Lung (tissue), 17 donors: ENCODE measurements at places on chromosomes 12 and 14. TPM values are rescaled to one million over a fixed set of nuclear protein-coding genes. Genes with fewer than 3 reads are reported as not detected.

DNA sequence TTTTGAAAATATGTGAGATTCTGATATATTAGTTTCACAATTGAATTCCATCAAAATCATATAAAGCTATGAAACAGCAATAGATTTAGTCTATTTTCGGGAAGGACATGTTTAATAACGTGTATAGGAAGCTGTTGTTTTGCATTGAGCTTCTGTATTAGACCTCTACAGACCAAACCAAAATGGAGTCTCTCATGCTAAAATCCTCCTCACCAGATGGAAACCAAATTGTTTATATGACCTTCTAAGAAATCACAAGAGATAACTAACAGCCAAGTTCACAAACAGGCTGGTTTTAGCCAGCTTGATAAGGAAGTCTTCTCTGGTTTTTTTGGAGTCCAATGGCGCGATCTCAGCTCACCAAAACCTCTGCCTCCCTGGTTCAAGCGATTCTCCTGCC is 23.9 kb downstream of the L2HGDH start:
- DNase-seq: no peak

The KCNC2 gene
- not detected for total RNA-seq

The ADSS1 gene
- total RNA-seq: 9.3 TPM

GRCh38 chr12:18955594-18955993 is 173.9 kb upstream of the PLEKHA5 start:
- no peak for DNase-seq

- DNase-seq: no peak
Observed at GRCh38 chr12:62135553-62136200, 124.5 kb upstream of the USP15 start.
